ENCODE measurements at places on chromosomes 16 and 17. TPM values are rescaled to one million over a fixed set of nuclear protein-coding genes. Genes with fewer than 3 reads are reported as not detected.

DNA sequence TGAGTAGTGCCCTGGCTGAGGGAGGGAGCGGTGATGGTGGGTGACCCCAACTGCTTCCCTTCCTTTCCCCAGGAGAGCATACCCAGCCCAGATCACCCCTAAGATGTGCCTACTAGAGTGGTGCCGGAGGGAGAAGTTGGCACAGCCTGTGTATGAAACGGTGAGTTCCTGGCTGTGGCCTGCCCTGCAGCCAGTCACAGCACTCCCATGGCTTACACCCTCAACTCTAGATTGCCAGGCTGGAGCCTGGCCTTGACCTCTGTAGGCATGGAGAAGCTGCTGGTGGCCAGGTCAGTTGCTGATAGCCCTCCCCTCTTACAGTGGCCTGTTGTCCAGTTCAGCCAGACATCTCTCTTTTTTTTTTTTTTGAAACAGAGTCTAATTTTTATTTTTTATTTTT is 8.6 kb upstream of the NFATC3 start:
- no peak overlapping the region for H3K4me3 ChIP-seq
- H3K27ac ChIP-seq = no peak overlapping the region
- H3K36me3 ChIP-seq = peaks cover 27% of the 10 kb centered on the region

GRCh38 chr16:19384656-19385055 is 33.0 kb upstream of the TMC5 start:
- peaks cover 56% of the 10 kb centered on the region for H3K4me1 ChIP-seq
- no peaks in the 10 kb centered on the region for H3K36me3 ChIP-seq
- H3K4me3 ChIP-seq = no peak overlapping the region
- peak; percentile 78 for DNase-seq

- DNase-seq = peak; percentile 68
- peaks cover 4% of the 10 kb centered on the region for H3K4me1 ChIP-seq
- no peaks in the 10 kb centered on the region for H3K27me3 ChIP-seq
- H3K4me3 ChIP-seq = no peak overlapping the region
- no peak overlapping the region for H3K27ac ChIP-seq
- H3K36me3 ChIP-seq = no peaks in the 10 kb centered on the region
Observed at GRCh38 chr16:86072328-86073102, 173.6 kb downstream of the IRF8 start.

- no peaks in the 10 kb centered on the region for H3K36me3 ChIP-seq
- no peak for DNase-seq
- no peaks in the 10 kb centered on the region for H3K4me1 ChIP-seq
- H3K27ac ChIP-seq = no peak overlapping the region
- H3K27me3 ChIP-seq = no peaks in the 10 kb centered on the region
Observed at GRCh38 chr16:17414421-17414820, 56.3 kb downstream of the XYLT1 start.

DNA sequence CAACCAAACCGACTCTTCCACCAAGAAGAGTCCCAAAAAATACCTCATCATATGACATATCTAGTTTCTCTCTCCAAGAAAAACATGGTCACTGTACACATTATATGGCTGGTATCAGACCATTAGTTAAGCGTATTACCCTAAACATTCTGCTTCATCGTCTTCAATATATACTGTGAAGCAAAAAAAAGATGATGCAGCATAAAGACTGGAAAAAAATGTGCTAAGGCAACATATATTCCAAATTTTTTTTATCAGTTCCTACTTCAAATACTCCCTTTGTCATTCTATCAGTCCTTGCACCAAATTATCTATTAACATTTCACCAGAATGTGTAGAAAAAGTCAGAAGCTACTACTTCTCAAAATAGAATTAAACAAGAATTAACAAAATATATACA is 42.9 kb downstream of the STX8 start:
- H3K4me3 ChIP-seq = no peak overlapping the region
- H3K27ac ChIP-seq = no peak overlapping the region
- H3K4me1 ChIP-seq = no peaks in the 10 kb centered on the region
- H3K36me3 ChIP-seq = no peaks in the 10 kb centered on the region

GRCh38 chr17:1546292-1546922 is 16.2 kb downstream of the PITPNA start:
- DNase-seq = no peak
- no peak overlapping the region for H3K27ac ChIP-seq
- no peaks in the 10 kb centered on the region for H3K4me1 ChIP-seq
- H3K4me3 ChIP-seq = no peak overlapping the region

Gene ESRP2
- 42.5 TPM for total RNA-seq

GRCh38 chr17:42193969-42194899 is at the start of gene GHDC:
Gene GHDC, minus strand, starts transcription at chr17:42194494. Its CDS starts 913 bp downstream, at chr17:42193581.
- no peaks in the 10 kb centered on the region for H3K36me3 ChIP-seq
- H3K27me3 ChIP-seq = no peaks in the 10 kb centered on the region
- H3K4me1 ChIP-seq = peaks cover 15% of the 10 kb centered on the region
- peak within 1 kb of the TSS; percentile 32 for H3K27ac ChIP-seq
- peak; percentile 60 for DNase-seq

Data from HCT116 (cell line).